Amygdala (tissue), 56 donors: ENCODE measurements at places on chromosomes 13 and 19.

DNA sequence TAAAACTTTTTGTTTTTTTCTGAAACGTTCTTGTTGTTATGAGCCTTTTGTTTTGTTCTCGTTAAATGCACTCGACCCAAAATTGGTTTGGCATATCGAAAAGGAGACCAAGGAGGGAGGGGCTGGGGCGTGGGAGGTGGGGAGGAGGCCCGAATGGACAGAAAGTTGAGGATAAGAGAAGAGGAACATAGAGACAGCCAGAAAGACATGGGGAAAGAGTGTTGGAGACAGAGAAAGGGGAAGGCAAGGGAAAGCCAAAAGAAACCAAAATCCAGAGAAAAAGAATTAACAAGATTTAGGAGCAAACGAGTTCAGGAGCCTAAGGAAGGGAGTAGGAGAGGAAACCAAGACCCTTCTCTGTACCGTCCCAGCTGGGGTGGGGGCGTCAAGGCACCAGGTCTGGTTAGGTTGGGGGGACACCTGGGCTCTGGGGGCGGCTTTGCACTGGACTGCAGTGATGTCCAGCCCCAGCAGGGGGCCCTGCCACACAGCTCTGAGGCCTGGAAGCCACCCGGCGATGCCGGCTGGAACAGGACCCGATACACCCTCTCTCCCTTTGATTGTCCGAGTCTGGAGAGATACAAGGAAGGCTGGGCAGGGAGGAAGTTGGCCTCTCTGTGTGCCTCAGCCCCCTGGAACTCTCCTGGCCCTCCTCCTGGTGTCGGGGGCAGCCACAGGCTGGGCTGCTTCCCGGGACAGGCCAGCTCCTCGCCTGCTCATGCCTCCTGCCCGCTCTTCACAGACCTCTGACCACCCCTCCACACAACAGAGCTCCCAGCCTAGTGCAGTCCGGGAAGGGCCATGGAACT is 11.6 kb upstream of the ASF1B start:
- peak; percentile 14 for DNase-seq

GRCh38 chr19:45130888-45131615 is 29.7 kb downstream of the NKPD1 start:
- DNase-seq = peak; percentile 31

DNA sequence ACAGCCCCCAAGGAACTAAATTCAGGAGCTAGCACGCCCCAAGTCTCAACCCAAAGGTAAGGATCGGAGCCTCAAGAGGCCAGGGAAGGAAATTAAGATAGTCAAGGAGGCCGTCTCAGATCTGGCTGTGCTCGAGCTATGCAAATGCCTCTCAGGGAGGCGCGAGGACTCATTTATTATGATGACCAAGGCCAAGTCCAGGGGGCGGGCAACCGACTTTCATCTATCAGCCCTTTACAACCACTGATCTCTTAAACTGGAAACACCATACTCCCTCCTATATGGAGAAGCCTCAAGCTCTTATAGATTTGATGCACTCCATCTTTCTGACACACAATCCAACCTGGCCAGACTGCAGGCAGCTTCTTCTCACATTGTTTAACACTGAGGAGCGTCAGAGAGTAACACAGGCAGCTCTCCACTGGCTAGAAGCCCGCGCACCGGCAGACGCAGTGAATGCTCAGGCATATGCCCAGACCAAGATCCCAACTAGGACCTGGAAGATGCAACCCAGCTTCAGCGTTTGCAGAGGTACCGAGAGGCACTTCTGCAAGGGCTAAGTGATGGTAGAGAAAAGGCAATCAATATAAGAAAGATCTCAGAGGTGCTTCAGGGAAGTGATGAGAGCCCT is 9.6 kb upstream of the SLC15A1 start:
- no peak for DNase-seq

- no peak for DNase-seq
Measured at GRCh38 chr19:18396471-18397241, 766 bp downstream of the LRRC25 start.

- DNase-seq = no peak
Measured at GRCh38 chr19:35712567-35713505, 5.0 kb upstream of the KMT2B start.

DNA sequence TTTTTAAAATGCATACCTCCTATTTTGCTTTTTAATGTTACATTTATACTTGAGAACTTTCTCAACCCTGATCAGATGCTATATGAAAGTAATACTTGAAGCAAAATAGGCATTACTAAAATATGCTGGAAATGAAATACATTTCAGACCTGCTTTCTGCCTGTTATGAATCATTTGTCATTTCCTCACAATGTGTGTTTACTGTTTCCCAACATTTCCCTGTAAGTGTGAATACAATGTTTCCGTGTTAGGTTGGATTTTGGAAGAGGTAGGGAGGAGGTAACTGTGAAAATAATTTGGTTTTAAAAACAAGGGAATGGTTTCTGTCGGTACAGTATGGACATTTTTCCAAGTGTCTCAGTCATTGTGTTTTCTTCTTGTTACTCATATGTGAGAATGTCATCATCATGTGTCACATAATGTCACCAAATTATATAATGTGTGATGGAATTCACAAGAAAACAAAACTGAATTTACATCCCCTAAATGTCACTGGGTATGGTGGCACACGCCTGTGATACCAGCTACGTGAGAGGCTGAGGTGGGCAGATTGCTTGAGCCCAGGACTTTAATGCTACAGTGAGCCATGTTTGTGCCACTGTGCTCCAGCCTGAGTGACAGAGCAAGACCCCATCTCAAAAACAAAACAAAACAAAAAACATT is 43.0 kb downstream of the ZAR1L start:
- no peak for DNase-seq

DNA sequence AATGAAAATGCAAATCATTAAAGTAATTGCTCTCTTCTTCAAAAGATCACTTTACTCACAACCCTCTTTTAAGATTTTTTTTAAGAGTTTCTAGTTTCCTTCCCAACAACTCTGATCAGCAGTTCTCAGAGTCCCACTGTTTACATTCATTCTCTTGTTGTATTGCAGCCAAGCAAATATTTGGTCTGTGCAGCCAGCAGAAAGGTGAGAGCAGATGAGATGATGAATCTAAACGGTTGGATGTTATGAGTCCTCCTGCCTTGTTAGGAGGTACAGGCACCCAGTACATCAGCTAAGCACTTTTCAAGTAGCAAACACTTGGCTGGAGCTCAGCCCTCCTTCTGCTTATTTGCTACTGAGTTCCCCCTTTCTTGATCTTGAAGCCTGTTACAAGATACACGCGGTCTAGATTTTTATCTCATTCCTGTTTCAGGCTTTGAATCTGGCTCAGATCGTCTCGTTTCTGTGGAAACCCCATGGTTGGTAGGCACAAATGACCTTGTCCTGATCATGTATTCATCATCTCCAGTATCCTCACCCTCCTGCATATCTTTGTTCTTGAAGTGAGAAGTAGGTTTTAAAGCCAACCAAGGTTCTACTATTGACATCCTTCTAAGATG is 300.7 kb downstream of the DCT start:
- DNase-seq = no peak
